ENCODE measurements at places on chromosomes 6 and 20. TPM values are rescaled to one million over a fixed set of nuclear protein-coding genes. Genes with fewer than 3 reads are reported as not detected.
A peak's percentile ranks its signal among the peaks of the same experiment; 100 is the strongest.

C20orf173 gene
- not detected for total RNA-seq

BEND6 gene
- total RNA-seq = 1.8 TPM

NR2E1 gene
- not detected for total RNA-seq

MOCS1 gene
- 4.6 TPM for total RNA-seq

- no peak for DNase-seq
Measured at GRCh38 chr6:33872761-33873160, 69.0 kb upstream of the MLN start.

- no peak for DNase-seq
Measured at GRCh38 chr6:38603496-38603895, 36.2 kb downstream of the BTBD9 start.

GRCh38 chr6:11330413-11330760 lies 97.9 kb upstream of the NEDD9 start:
- no peak for DNase-seq

GSTA3 gene
- total RNA-seq = not detected

GRCh38 chr6:132964101-132964867 lies 149.9 kb downstream of the RPS12 start:
- no peak for DNase-seq

- DNase-seq = peak; percentile 92
Measured at GRCh38 chr6:42879372-42880239, at the start of gene RPL7L1. Gene RPL7L1 (plus strand): TSS chr6:42879616. CDS start chr6:42879911, 295 bp downstream.

DNA sequence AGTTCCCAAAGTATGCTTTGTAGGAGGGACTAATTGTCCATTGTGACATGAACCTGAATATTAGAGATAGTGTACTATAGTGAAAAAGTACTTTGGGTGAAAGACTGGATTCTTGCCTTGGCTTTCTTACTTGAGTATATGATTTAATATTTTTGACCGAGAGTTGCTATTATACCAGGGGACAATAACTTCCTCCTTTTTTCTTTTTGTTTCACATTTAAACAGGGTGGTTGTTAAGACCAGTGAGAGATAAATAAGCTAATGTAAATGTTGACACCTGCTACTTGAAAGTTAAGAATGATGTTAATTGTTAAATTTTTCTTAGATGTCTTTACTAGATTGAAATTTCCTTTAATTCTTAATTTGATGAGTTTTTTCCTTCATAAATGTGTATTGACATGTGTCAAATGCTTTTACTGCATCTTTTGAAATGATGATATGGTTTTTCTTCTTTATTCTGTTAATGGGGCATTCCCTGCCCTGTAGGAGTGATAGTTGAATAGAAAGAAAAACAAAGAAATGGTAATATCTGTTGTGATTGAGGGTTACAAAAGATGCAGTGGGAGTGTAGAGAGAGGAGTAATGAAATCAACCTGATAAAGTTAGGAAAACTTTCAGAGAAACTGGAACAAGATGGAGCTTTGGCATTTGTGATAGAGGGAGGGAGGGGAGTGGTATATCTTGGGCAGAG lies 48.4 kb downstream of the ZFAND3 start:
- DNase-seq = no peak

MEP1A gene
- total RNA-seq = not detected

DNA sequence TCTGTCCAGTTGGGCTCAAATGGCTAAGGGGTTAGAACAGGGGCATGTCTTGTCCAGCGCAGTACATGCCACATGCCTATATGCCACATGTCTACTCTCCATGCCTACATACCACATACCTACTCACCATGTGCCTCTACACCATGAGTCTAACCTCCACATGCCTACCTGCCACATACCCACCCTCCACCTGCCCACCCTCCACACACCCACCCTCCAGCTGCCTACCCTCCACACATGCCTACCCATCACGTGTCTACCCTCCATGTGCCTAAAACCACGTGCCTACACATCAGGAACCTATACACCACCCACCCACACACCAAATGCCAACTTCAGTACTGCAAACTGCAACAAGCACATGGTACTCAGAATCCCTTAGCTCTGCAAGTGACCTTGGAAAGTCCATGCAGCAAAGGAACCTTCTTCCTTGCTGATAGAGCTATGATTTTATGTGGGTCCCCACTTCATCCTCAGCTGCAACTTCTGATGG lies 113.0 kb upstream of the CST7 start:
- no peak for DNase-seq
